ENCODE measurements at places on chromosomes 3 and 15.

- no peak for DNase-seq
Observed at GRCh38 chr15:70605606-70606410, 157.6 kb downstream of the UACA start.

DNA sequence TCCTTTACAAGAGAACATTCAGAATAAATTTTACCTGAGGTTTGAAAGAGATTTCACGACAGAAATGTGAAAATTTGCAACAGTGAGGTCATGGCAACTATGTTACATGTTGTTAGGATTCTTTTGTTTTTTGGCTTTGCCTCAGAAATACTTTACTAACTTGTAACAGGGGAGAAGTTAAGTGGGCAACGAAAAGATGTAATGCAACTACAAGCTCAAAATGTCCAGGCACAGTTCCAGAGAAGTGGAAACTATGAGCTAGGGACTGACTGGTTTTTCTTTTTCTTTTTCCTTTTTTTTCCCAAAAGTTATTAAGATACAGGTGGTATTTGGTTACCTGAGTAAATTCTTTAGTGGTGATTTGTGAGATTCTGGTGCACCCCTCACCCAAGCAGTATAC is 111.5 kb upstream of the PPP2R3A start:
- DNase-seq, result no peak

- DNase-seq, result no peak
Observed at GRCh38 chr15:67063689-67064606, 1.5 kb upstream of the SMAD3 start.

DNA sequence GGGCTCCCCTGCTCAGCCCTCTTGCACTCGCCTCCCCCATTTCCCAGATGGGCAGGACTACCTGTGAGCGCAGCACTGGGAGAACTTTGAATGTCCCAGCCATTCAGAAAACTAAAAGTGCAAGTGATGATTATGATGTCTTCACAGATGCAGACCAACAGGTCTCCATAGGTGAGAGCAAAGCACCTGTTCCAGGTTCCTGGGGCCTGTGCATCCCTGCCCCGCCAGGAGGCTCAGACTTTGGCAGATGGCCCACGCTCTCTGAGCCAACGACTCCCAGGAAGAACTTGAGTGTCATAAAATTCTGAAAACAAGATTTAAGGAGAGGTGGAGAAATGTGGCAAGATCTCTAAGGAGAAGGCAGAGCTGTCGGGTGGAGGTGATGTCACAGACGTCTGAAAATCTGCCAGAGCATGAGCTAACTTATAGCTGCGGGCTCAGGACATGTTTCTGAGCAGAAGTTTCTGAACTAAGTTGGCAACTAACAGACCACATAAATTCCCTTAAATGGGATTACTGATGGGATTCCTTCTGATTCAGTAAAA is 110.8 kb upstream of the IGF1R start:
- no peak for DNase-seq

GRCh38 chr15:85475711-85476110 is 95.3 kb downstream of the AKAP13 start:
- DNase-seq, result no peak

GRCh38 chr15:50943638-50944037 is 35.2 kb downstream of the AP4E1 start:
- no peak for DNase-seq

DNA sequence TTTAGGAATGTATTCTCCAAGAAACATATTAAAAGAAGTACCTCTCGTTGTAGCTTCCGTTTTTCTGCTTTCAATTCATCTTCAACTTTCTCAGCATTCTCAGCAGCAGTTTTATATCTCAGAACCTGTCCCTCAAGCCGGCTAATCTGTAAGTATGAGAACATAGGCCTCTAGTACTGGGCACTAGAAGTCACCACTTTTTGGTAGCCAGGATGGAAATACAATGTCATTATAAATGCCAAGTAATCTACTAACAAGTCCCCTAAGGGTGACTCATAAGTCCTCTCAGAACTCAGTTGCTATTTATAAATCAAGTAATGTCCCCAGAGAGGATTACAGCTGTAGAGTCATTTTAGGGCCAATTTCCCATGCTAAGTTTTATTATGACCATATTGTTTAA is 61.1 kb downstream of the MLH1 start:
- no peak for DNase-seq

GRCh38 chr15:91311986-91312385 is 211.9 kb downstream of the SV2B start:
- peak; percentile 27 for DNase-seq

- DNase-seq, result no peak
Observed at GRCh38 chr3:153972862-153973261, 148.3 kb upstream of the ARHGEF26 start.

GRCh38 chr3:140177943-140178342 is 243.0 kb downstream of the CLSTN2 start:
- DNase-seq, result no peak

GRCh38 chr3:130658678-130659077 is 88.0 kb downstream of the PIK3R4 start:
- DNase-seq, result no peak

DNA sequence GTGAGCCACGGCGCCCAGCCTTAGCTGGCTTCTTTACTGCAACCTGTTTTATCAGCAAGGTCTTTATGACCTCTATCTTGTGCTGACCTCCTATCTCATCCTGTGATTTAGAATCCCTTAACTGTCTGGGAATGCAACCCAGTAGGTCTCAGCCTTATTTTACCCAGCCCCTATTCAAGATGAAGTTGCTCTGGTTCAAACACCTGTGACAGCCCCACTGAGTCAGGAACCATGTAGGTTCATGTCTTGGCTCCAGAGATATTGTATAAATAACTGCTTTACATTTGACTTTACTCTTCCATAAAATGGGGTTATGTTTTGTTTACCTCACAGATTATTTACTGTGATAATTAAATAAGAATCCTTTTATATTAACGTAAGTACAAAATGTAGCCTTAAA is 27.1 kb upstream of the ANO10 start:
- DNase-seq, result no peak

GRCh38 chr3:171841620-171842000 is 1.5 kb upstream of the TMEM212 start:
- DNase-seq, result no peak

DNA sequence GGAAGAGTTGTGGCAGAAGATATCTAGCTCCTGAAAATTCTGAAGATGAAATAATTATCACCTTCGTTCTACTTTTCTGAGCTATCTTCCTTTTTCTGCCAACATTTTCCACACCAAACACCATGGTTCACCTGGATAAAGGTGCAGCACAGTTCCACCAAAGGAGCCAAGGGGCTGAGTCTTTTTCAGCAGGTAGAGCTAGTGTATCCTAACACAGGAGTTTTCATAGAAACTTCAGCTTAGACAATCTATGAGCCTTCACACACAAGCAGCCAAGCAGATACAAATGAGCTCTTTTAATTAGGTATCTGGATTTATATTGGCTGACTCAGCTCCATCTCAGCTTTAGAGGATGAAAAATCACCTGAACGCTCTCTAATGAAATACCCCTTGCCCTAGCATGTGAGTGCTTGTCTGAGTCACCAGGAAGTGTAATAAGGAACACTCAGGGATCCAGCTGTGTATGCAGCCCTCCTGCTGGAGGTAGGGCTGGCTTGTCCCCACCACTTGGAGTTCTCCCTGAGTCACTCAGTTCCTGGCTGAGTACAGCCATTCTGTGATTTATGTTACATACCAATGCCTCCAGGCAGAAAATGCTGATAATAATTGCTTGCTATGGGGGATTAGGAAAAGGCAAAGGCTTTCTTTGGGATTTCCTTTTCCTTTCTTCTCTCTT is 385.7 kb downstream of the LSAMP start:
- no peak for DNase-seq

GRCh38 chr3:77655396-77655795 is 615.5 kb downstream of the ROBO2 start:
- DNase-seq, result no peak

GRCh38 chr3:23490459-23490858 is 287.3 kb downstream of the UBE2E2 start:
- no peak for DNase-seq

DNA sequence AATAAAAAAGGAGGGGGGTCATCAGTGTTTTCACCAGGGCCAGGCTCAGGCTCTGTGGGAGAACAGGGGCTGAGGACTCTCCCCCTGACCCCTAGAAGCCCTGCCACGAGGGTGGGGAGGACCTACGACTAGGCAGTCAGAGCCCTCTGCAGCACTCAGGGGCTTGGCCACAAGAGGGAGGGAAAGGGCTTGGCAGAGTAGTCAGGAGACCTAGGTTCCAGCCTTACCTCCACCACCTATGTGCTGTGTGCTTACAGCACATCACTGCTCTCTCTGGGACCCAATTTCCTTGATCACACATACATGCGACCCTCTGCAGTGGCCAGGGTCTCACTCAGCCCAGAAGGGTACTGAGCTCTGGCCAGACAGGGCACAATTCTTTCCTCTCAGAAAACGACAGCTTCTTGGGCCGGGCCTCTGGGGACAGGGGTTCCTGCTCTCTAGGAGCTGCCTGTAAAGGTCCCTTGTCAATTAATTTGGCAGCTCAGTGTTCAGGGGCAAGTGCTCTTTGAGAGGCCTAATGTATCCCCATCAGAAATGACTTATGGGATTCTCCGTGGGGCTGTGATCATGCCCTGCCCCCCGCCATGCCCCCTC is 16.4 kb upstream of the SKIC8 start:
- no peak for DNase-seq

DNA sequence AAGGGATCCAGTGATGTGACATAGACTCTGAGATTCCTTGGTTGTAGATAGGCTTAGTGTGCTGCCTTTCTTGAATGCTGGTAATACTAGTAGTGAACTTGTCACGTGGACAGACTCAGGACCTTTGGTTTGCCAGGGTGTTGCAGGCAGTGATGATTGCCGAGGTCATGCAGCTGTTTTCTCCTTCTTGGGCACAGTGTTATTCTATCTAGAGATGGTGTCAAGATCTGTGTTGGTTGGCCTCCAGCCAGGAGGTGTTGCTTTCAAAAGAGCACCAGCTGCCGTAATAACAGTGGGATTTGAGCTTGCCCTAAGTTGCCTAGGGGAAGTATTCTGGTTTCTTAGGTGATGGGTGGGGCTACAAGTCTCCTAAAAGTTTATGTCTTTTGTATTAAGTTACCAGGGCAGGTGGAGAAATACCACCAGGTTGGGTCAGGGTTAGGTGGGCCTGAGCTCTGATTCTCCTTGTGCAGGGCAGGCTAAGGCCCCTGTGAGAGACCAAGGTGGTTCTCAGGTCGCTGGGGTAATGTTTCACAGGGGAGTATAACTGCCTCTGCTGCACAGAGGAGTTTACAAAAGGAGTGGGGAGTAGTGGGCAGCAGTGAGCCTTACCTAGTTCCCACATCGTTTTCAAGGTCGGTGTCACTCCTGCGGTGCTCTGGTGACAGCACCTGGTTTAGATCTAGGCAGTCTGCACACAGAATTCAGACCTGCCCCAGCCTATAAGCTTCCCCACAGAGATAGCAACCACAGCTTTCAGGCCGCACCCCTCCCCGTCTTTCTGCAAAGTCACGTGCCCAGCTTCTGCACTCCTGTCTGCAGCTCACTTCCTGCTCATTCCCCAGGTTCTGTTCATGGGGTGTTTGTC is 350.3 kb downstream of the DOCK3 start:
- DNase-seq, result peak; percentile 81

DNA sequence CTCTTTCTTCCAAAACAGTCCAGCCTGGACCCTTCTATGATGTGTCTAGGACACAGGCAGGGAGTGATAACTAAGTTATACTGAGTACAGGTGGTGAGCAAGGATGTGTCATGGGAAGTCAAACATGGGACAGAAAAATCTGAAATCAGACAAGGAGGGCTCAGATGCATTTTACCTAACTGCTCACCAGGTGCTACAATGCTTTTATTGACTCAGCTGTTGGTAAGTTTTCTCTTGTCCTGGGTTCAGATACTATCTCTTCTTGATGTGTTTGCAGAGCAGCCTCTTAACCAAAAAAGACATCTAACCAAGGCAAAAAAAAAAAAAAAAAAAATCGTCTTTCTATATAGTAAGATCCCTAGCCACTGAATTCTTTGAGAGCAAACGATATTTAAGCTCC is 378.6 kb downstream of the VPS13C start:
- no peak for DNase-seq

GRCh38 chr3:4850211-4850927 is 128.9 kb upstream of the BHLHE40 start:
- no peak for DNase-seq

All from activated gamma-delta T cell treated with Interleukin-2 at 50 U/mL for 16 hours (primary cell).